ENCODE measurements at places on chromosomes 12 and 14. TPM values are rescaled to one million over a fixed set of nuclear protein-coding genes. Genes with fewer than 3 reads are reported as not detected.

DNA sequence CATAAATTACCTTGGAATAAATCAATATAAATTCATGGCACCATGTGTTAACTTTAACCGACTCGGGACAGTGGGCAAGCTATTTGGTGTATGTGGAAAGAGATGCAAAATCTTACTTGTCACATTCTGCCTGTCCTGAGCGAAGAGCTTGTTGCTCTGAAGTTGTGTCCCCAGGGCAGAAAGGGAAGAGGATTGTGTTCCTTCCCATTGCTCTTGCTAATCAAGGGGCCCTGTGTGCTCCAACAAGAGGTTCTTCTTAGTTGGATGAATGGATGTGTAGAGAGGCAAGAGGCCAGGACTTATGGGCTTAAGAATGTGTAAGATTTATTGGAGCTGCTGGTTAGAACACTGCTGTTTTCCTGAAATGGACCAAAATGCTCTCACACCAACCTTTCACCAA is 36.5 kb upstream of the FRS2 start:
- no peak for DNase-seq

DNA sequence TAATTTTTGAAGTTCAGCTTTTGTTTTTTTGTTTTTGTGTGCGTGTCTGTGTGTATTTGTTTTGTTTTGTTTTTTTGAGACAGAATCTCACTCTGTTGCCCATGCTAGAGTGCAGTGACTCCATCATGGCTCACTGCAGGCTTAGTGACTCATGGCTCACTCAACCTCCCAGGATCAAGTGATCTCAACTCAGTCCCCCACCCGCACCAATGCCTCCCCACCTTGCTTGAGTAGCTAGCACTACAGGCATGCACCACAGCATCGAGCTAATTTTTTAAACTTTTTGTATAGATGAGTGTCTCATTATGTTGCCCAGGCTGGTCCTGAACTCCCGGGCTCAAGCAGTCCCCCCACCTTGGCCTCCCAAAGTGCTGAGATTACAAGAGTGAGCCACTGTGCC is 981.4 kb downstream of the BCL11B start:
- DNase-seq, result no peak

- no peak for DNase-seq
These were observed 2.0 kb downstream of the FERMT2 start for GRCh38 chr14:52948836-52949235.

DNA sequence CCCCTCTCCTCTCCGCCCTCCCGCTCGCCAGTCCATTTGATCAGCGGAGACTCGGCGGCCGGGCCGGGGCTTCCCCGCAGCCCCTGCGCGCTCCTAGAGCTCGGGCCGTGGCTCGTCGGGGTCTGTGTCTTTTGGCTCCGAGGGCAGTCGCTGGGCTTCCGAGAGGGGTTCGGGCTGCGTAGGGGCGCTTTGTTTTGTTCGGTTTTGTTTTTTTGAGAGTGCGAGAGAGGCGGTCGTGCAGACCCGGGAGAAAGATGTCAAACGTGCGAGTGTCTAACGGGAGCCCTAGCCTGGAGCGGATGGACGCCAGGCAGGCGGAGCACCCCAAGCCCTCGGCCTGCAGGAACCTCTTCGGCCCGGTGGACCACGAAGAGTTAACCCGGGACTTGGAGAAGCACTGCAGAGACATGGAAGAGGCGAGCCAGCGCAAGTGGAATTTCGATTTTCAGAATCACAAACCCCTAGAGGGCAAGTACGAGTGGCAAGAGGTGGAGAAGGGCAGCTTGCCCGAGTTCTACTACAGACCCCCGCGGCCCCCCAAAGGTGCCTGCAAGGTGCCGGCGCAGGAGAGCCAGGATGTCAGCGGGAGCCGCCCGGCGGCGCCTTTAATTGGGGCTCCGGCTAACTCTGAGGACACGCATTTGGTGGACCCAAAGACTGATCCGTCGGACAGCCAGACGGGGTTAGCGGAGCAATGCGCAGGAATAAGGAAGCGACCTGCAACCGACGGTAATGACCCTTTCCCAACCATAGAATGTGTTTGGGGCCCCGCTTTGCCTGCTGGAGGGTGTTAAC is 615 bp downstream of the CDKN1B start:
- no peak for DNase-seq

GRCh38 chr14:45793081-45793480 is 540.1 kb upstream of the MIS18BP1 start:
- no peak for DNase-seq

DNA sequence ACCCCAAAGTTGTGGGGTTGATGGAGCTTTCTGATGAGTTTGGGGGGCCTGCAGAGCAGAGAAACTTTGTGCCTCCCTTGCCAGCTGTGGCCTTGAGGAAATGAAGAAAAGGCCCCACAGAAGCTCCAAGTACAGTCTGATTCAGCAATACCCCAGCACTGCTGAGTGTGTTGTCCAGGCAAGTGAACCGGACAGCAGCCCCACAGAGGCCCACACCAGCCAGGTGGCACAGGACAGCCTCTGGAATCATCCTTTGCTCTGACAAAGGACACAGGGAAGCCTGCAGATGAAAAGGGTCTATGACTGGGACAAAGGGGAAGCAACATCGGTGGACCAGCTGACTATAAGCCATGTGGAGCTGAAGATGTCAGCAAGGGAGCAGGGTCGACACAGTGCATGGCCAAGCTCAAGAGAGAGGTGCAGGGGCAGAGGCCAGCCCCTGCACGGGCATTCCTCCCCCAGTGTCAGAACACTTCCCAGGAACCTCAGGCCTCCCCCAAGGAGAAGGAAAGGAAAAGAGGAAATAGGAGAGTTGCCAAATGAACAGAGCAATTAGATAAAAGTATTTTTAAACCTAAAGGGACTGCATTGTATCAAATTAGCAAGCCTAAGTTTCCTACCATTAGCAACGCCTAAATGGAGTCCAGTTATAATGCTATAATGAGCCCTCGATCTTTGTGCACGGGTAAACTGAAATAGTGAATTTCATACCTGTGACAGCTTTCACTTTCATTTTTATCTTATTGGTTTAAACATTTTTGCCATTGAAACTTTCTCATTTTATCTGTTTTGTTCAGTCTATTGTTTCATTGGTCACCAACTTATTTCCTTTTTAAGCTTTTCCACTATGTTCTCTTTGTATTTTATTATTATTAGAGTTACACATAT is 46.3 kb upstream of the PTGDR start:
- DNase-seq, result no peak

- no peak for DNase-seq
These were observed 184.7 kb downstream of the TMEM117 start for GRCh38 chr12:44020555-44020954.

Gene PSMA3
- 74.9 TPM for total RNA-seq
